ENCODE measurements at places on chromosomes 3 and 15. TPM values are rescaled to one million over a fixed set of nuclear protein-coding genes. Genes with fewer than 3 reads are reported as not detected.

PLCB2 gene
- 5.1 TPM for total RNA-seq

ABHD17C gene
- 6.7 TPM for total RNA-seq

DNA sequence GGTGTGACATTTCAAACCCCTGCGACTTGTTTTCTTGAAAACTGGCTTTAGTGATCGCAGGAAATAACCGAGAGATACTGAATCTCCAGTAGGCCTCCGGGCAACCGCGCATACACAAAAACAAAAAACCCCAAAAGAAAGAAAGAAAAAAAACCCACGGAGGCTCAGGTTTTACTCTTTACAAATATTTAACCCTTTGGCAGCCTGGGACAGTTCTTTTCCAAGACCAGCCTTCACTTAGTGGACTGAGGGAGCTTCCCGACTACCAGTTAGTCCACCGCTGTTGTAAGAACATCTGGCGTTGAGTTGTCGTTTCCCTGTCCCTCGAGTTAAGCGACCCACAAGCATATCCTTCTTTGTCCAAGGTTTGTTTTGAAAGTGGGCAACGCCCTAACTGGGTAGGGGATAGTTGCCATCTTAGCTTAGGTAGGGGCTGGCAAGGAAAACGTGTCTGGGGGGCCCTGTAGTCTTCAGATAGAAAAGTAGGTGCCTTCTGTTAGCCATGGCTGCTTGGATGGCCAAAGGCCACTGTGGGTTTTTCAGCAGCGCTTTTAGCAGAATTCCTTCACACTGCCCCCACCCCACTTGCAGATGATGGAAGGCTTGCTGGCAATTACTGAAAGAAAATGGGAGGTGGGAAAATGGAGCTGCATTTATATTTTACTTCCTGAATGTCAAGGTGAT is 6.9 kb downstream of the ISL2 start:
- DNase-seq = no peak

DNA sequence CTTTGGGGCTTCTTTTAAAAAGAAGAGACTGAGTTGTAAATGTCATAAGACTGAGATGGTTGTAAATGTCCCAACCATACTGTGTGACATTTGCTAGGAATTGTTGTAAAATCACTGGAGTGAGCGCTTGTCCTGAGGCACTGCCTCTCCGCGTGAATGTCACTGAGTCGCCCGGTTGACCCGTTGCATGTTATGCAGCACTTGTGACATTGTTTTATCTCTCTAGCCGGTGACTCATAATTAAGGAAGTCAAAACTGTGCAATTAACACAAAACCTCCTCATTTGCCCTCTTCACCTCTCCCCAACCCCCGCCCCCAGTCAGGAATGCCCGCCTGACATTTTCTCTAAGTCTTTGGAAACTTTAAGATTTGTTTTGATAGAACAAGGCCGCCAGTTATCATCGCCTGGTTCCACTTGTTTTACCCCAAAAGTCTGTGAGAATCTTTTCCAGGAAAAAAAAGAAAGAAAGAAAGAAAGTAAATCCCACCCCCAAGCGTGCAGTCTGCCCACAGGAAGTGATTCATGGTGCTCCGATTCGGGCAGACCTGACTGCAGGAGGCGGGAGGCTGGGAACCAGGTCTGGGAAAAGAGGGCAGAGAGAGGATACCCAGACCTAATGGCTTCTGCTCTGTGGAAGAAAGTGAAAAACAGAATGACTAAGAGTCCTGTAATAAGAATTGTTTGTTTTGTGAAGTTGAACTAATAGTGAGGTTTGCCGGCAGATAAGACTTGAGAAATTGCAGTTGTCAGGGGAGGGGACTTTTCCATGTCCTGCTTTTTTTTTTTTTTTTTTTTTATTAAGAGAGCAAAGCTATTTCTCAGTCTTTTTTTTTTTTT is 84.8 kb downstream of the SMAD3 start:
- DNase-seq = peak; percentile 62

DNA sequence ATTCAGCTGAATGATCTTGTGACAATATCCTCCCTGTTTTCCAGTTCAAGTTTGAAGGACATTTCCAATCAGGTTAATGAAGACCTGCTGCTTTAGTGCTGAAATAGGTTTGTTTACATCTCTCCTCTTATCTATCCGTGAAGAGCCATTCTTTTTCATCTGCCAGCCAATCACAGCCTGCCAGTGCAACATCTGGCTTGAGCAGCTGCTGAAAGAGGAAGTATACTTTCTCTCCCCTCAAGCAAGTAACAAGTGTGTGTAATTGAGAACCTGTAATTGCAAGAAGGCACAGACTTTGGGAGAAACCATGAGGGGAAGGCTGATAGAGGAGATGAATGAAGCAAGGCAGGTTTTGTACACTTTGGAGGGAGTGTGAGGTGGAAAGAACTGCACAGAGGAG is 404.3 kb downstream of the AGBL1 start:
- DNase-seq = no peak

DNA sequence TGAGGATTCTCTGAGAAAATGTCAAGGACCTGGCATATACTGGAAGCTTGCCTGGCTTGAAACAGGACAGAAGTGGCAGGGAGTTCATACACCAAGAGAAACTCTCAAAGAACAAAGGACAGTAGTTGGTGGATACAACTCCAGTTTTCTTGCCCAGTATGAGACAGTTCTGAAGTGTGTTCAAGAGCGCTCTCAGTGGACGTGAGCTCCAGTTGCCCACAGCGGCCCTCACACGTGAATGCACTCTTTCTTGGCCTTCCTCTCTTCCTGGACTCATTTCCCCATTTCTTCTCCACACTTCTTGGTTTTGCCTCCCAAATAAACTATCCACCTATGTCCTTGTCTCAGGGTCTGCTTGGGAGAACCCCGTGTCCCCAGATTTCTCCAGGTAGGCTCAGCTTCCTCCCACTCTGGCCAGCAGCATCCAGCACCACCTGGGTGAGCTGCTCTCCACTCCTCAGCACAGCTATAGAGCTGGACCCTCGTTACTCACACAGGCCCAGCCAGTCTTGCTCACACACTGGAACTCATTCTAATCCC is 54.5 kb downstream of the DCLK3 start:
- no peak for DNase-seq

GRCh38 chr15:95440712-95441111 is 889.8 kb upstream of the NR2F2 start:
- peak; percentile 64 for DNase-seq
